ENCODE measurements at places on chromosomes 12 and 14.

GRCh38 chr14:91873471-91874415, 6.4 kb upstream of the TC2N start:
- DNase-seq = peak; percentile 56

GRCh38 chr12:12156828-12157227, 86.1 kb downstream of the BCL2L14 start:
- DNase-seq = no peak

- no peak for DNase-seq
These were observed 137.3 kb downstream of the MSRB3 start for GRCh38 chr12:65415826-65416225.

GRCh38 chr12:113473942-113474341, 2.3 kb upstream of the LHX5 start:
- no peak for DNase-seq

DNA sequence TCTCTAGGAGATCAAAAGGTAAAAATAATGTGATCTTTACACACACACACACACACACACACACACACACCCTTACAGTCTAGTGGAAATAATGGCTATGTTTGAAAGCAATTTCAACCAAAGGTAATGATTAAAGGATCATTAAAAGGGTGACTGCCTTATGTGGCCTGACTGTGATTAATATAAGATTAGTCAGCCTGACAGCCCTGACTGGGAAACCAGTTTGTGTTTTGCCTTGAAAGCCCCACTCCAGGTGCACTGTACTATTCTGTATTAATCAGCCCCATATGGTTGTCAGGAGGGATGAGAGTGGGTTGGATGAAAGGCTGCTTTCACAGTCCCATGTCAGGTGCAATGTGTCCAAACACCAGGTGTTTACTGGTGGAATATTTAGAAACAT, 10.5 kb downstream of the RASSF9 start:
- DNase-seq = no peak

DNA sequence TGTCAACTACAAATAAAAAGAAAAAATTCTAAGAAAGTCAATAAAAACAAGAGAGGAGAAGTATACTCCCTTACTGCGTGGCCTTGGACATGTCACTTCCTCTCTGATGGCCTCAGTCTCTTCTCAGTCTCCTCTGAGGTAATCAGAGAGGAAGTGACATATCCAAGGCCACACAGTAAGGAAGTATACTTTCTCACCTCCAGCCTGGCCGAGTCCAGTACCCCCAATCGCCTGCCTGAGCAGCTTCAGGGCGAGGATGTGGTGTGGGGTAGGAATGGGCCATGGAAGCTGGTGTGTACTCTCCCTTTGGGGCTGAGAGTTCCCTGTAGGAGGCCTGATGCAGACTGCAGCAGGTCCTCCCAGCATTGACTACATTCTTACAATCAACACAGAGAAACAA, 15.8 kb downstream of the VDR start:
- DNase-seq = peak; percentile 66

DNA sequence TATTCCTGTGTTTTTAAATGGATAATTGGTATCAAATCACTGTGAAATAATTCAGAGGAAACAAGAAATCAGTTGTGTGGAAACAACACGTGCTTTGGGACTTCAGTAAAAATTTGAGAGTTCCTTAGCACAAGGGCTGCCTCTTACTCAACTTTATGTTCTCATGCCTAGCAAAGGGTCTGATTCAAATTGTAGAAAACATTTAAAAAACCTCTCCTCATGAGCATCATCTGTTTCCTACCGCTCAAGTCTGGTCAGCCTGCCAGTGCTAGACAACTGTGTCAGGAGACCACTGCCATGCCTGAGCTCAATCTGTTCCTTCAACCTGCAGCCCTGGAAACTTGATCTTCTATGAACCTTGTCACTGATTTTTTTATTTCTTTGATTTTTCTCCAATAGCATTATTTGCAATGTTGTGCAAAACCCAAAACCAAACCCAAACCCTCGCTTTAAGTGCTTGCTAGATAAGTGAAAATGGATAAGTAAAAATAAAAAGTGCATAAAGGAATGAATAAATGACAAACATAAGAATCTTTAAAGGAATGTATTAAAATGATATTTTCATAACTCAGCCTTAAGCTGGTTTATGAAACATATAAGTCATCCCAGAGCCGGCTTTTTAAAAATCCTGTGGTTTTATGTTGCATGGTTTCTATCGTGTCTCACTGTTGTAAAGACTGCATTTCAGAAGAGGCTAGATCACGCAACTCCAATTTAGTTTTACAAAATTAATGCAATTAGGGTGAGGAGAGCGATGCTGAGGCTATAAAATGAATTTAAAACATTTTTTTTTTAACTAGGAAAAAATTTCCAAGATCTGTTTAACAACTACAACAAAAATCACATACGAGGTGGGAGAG, 361.2 kb upstream of the PDE3A start:
- DNase-seq = no peak

DNA sequence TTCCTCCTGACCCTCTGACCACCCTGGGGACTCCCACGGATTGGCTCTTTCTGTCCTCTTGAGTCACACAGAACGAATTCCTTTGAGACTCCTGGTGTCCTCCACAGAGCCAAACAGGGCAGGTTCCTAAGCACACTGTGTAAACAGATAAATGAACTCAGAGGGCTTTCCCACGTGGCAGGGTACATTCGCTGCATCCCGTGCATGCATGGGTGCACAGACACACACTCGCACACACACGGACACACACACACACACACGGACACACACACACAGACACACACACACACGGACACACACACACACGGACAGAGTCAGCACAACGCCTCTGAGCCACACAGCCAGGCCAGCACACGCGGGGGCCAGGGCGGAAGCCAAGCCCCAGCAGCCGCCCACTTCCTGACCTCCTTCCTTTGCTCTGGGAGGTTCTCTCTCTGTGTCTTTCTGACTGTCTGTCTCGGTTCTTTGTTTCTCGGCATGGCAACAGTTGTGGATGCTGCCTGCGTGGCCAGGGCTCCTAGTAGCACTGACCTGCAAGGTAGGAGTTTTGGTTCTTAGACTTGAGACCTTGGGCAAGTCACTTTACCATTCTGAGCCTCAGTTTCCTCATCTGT, 706 bp downstream of the CRACR2A start:
- DNase-seq = peak; percentile 88

DNA sequence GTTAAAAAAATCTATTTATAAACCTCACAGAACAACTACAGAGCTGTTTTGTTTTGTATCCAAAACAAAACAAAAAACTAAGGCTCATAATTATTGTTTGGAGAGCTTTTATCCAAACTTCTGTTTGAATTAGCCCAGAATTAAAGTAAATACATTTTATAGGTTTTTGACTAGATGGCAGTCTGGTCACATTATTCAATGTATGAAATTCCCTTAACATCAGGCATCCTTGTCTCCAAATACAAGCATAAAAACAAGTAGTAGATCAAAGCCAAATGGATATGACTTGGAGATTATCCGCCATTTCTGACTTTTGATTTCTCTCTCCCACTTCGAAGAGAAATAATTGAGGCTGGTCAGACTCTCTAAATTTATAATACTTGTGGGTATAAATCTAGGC, 63.5 kb downstream of the SLC38A1 start:
- DNase-seq = no peak

DNA sequence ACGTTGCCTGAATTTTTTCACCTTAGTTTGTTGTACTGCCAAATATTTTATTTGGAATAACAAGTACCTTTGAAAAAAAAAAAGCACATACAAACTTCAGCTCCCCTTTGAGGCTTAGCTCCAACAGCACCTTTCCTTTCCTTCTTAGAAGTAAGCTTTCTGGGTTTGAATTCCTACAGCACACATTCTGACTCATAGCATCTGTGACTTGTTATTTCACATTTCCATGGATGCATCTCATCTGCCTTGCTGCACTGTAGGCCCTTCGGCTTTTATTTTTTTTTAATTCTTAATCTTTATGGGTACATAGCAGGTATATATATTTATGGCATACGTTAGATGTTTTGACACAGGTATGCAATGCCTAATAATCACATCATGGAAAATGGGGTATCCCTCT, 7.2 kb downstream of the LGALS3 start:
- DNase-seq = no peak

DNA sequence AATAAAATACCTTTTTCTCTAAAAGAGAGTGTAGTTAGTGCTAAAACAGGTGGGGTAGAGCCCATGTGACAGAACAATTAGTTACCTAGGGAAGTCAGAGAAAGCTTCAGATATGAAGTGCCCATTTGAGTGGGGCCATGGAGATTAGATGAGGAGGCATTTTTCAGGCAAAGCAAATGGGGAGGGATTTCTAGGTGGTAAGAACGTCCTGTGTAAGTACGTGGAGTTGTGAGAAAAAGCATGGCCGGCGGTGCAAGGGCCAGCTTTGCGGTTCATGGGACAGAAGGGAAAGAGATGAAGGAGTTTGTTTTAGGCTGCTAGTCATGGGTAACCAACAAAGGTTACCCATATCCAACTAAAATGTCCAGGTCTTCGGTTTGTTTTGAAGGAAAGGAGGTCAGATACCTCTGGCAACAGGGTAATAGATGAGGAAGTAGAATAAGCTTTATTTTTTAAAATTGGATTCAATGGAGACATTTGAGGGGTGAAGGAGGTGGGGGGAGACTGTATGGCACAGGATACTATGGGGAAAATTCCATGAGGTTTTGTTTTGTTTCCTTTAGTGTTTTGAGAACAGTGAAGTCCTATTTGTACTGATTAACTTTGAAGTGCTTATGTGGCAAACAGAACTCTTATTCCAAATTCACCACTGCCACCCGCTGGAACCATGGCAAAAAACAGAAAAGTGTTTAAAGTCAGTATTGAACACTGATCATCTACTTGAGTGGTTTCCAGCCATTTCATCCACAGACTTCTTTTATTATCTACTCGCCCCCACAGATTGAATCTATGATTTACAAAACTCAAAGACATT, 10.0 kb upstream of the SNRPF start:
- no peak for DNase-seq

GRCh38 chr14:22848351-22849164, 12.2 kb downstream of the MMP14 start:
- DNase-seq = peak; percentile 40

DNA sequence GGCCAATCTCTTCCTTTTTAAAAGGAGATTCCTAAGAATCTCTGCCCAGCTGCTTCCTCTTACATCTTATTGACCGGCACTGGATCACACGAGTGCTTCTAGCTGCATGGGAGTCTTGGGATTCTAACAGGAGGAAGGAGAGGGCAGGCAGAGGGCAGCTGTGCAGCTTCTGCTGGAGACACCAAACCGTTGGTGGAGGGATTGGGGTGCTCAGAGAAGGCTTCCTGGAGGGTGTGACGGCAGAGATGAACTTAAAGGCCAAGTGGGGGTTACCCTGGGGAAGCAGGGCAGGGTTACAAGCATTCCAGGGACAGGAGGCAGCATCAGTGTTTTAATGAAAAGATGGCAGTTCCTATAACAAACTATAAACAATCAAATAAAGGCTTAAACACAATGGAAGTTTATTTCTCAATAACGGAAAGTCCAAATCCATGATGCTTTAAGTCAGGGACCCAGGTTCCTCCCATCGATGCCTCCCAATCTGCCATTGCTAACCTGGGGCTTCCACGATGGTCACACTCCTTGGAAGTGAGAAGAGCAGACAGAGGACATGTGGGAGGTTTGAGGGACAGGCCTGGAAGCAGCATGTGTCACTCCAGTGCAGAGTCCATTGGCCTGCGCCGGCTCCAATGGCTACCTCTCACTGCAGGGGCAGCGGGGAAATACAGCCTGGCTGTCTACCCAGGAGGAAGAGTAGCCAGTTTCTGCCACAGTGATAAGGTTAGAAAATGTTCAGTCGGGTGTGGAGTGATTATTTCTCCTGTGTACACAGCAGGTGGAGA, 53.1 kb upstream of the DDX11 start:
- no peak for DNase-seq
